ENCODE measurements at places on chromosomes 4 and X. TPM values are rescaled to one million over a fixed set of nuclear protein-coding genes. Genes with fewer than 3 reads are reported as not detected.

- DNase-seq = no peak
Observed at GRCh38 chr4:185186769-185187168, 17.0 kb downstream of the CFAP97 start.

GRCh38 chrX:145502670-145503069, 255.4 kb downstream of the SPANXN1 start:
- DNase-seq = no peak

- no peak for DNase-seq
Observed at GRCh38 chr4:1801286-1801958, 8.3 kb downstream of the FGFR3 start.

DNA sequence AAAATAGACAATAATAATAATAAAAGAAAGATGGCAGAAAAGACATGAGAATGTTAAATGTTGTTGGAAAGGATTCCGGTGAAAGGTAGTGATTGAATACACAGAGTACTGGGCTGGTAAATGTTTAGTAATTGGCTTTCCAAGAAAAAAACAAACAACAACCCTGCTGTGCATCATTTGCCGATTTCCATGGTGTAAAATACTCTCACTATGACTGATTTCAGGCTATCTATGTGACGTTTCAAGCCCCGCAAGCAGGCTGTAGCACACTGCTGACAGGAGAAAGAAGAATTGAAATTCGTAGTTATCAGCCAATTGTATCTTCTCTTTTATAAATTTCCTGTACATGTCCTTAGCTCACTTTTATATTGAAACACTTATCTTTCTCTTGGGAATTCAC, 13.6 kb upstream of the SEPTIN6 start:
- no peak for DNase-seq

GRCh38 chr4:23061431-23061830, 368.7 kb downstream of the GBA3 start:
- no peak for DNase-seq

GRCh38 chrX:105975382-105975781, 63.1 kb downstream of the SERPINA7 start:
- no peak for DNase-seq

GRCh38 chr4:574346-575161, 1.5 kb downstream of the TMEM271 start:
- DNase-seq = no peak

KCNIP4 gene
- 0.60 TPM for total RNA-seq

ESX1 gene
- total RNA-seq = not detected

MAGEC2 gene
- not detected for total RNA-seq

RAB40AL gene
- 1.9 TPM for total RNA-seq
